ENCODE measurements at places on chromosomes 11 and 22.
A peak's percentile ranks its signal among the peaks of the same experiment; 100 is the strongest.

DNA sequence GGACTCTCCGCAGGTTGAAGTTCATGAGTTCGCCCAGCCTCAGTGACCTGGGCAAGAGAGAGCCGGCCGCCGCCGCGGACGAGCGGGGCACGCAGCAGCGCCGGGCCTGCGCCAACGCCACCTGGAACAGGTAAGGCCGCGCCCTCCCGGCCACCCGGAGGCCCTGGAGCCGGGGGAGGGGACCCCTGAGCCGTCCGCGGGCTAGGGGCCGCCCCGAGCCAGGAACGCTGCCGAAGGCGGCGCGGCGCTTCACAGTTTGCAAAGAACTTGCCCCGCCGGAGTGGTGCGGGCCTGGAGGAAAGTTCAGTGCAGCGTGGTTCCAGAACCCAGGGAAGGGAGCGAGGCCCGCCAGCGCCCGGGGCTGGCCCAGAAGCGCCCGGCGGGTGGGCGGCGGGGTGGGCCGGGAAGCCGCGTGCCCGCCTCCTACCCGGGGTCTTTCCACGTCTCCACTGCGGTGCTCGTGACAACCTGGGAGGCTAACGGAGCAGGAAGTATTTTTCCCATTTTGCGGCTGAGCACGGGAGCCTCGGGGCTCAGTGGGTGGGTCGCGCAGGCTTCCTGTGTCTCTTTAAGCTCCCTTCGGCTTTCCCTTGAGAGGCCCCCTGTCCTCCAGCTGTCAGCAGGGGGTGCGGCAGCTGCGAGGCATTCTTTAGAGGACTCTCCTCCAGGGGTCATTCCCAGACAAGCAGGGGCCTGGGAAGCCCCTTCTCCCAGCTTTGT, 635 bp downstream of the PRR5 start:
- no peak for DNase-seq

DNA sequence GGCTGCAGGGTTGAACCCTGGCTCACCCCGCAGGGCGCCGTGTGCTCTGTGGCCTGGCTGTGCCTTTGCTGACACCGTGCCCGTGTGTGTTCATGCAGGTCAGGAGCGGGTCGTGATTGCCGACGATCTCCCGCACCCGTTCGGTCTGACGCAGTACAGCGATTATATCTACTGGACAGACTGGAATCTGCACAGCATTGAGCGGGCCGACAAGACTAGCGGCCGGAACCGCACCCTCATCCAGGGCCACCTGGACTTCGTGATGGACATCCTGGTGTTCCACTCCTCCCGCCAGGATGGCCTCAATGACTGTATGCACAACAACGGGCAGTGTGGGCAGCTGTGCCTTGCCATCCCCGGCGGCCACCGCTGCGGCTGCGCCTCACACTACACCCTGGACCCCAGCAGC, 47.0 kb upstream of the PPP6R3 start:
- DNase-seq, result no peak

- DNase-seq, result no peak
These were observed 21.5 kb upstream of the MIEF1 start for GRCh38 chr22:39480557-39480956.

GRCh38 chr22:50027639-50028537, 15.3 kb upstream of the IL17REL start:
- DNase-seq, result peak; percentile 59

- DNase-seq, result no peak
These were observed 76.9 kb downstream of the KCNJ1 start for GRCh38 chr11:128790196-128790595.

GRCh38 chr22:18905540-18906409, at the start of gene DGCR6:
TSS of gene DGCR6 (plus strand) at chr22:18906320. CDS start at chr22:18906375, 55 bp downstream.
- no peak for DNase-seq

DNA sequence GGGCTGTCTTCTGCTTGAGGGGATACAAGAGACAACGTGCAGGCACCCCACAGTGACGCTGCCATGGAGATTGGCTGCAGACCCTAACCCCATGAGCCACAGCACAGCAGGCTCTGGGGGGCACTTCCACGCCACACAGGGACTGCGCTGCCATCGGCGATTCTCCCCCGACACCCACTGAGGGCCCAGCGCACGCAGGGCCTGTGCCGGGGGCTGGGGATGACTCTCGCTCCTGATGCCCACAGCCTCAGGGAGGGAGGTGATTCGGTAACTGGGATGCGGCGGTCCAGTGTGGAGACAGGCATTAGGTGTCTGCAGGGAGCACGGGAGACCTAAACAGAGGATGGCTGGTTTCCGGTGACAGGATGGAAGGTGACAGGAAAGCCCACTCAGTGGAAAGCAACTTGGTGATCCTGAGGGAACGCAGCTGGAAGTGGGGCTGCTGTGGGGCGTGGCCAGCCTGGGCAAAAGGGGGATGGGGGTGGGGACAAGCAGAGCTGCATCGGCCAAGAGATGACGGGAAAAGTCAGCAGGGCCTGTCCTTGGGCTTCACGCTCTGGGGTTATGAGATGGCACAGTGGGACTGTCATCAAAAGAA, 37.7 kb downstream of the EFCAB6 start:
- no peak for DNase-seq

DNA sequence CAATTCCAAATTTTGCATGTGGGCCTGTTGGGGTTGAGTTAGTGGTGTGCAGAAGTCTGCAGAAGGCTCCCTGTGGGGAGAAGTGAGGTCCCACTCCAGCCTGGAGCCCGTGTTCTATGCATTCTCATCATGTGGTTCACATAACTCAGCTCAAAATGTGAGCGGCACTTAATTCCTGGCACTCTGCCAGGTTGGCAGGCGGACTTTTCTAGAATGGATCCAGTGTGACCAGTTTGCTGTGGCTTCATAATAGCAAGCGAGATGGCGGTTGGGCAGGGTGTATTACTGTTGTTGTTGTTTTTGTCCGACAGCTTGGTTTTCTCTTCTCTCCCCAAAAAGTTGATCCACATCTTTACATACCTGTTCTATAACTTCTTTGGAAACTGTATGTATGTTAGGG, 146.8 kb upstream of the TTC12 start:
- no peak for DNase-seq

DNA sequence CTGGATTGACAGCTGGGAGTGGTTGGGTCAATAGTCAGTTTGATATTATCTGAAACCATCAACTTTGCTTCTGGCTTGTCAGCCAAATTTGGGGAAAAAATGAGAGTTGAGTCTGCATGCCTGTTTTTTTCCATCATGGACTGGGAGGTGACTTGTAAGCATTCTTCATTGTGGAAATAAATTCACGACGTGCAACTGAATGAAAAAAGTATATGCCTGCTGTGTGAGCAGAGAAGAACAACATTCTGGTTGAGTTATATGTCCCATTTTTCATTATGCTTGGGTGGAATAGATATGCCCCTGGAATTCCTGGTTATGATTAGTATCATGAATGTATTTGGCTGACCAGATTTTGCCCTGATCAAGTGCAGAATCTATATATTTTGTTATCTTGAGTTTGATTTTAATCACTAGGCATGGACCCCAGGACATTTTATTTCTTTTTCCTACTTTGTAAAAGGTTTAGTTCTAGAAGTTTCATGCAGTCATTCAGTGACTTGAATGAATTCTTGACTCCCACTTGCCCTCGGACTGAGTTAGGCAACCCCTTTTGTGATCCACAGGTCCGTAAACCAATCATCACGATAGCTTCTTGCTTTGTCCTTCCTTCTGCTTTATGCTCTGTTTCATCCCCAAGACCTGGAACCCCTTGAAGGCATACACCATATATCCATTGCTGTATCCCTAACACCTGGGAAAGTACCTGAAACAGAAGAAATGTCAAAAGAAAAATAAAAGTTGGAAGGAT, 205.8 kb downstream of the NAV2 start:
- no peak for DNase-seq

GRCh38 chr11:66032957-66033735, 6.9 kb upstream of the CATSPER1 start:
- DNase-seq, result no peak

GRCh38 chr11:107840129-107840484, 18.5 kb downstream of the SLC35F2 start:
- DNase-seq, result no peak

DNA sequence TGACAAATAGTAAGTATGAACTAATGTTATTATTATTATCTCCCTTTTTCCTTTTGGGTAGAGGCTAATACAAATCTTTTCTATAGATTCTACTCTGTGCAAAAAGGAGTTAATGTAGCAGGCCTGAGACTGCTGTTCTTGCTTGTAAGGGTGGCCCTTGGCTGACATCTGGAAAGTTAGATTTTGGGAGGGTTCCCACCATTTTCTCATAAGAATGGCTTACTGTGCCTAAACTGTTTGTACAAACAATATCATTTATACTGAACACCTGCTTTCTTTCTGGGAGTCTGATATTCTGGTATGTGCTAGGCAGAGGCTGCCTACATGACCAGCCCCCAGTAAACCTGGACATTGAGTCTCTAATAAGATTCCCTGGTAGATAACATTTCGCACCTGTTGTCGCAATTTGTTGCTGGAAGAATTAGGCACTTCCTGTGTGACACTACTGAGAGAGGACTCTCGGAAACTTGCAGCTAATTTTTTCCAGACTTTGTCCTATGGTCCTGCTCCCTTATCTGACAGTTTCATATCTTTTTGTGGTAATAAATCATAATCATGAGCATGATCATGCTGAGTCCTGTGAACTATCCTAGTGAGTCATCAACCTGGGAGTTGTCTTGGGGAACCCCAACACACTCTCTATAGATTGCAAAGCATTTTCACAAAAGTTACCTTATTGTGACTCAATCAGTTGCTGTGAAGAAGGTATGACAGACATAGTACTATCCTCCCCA, 257.7 kb upstream of the CCDC90B start:
- DNase-seq, result no peak

DNA sequence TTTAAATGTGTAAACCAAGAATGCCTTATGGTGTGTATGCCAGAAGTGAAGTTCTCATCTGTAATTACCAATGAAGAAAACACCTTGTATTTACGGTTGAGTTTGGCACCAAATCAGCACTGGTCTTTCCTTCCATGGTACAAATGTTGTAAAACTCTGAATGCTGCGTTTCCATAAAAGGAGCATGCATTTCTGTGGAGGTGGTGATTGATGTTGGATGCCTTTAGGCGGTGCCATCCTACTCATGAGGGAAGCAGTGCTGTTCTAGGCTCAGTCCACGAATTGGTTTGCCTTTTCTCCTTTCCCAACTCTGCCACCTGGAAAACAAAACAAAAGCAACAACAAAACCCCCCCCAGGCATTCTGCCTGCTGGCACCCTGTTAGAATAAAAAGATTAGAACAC, 124.4 kb downstream of the TEAD1 start:
- no peak for DNase-seq
